ENCODE measurements at places on chromosomes 1 and 21.

DNA sequence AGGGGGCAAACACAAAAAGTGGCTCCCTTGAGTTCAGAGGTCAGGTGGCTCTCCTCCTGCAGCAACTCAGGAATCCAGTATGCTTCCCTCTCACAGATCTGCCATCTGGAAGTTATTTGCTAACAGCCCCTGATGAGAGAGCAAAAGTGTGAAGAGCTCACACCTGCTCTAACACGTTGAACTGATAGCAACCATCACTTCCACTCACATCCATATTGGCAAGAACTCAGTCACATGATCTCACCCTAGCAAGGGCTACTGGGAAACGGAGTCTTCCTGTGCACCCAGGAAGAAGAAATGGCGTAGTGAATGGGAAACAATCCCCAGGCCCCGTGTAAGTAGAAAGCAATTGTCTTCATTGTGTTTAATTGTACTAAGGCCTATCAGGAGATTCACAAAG is 20.7 kb upstream of the SLC45A1 start:
- DNase-seq, result no peak

DNA sequence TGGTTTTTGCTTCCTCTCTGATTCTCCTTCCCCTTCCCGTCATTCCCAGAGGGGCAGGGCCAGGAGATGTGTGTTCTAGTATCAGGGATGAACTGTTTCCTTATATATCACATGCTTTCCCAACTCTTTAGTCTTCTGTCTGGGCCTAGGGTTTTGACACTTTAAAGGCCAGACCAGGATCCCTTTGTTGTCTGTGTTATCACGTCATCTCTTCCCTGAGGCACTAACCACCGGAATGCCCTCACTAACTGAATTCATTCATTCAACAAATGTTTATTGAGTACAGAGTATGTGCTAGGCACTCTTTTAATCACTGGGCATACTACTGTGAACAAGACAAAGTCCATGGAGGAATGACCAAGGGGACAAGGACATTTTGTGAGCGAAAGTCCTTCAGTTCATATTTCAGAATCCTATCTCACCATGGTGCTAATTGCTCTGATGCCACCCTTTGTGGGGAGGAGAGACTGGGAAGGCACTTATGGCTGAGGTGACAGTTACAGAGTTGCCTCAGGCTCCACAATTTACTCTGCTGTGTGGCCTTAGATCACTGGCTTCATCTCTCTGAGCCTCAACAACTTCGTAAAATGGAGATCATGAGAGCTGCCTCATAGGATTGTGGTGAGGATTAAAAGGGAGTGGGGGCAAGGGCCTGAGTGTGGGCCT is 12.0 kb upstream of the ZNF362 start:
- DNase-seq, result no peak

- no peak for DNase-seq
Observed at GRCh38 chr1:160904783-160905616, 20.0 kb upstream of the ITLN1 start.

GRCh38 chr21:21165063-21165645 is 166.9 kb downstream of the NCAM2 start:
- peak; percentile 21 for DNase-seq

- no peak for DNase-seq
Observed at GRCh38 chr1:159935719-159936272, 9.6 kb downstream of the IGSF9 start.

DNA sequence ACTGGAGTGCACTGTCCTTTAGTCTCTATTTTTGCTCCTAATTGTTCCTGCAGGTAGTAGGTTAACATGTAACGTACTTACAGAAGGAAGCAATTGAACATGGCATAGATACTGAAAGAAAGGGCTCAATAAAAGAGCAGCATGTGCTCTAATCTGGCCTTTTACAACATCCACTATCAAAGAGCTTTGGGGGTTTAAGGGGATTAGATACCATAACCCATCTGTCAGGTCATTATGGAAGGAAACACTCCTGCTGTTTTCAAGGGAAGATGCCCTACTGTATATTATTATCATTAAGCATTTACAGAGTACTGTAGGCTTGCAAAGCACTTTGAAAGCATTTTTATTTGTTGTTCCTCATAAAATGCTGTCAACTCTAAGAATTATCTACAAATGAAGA is 152.8 kb downstream of the TTLL7 start:
- DNase-seq, result no peak

DNA sequence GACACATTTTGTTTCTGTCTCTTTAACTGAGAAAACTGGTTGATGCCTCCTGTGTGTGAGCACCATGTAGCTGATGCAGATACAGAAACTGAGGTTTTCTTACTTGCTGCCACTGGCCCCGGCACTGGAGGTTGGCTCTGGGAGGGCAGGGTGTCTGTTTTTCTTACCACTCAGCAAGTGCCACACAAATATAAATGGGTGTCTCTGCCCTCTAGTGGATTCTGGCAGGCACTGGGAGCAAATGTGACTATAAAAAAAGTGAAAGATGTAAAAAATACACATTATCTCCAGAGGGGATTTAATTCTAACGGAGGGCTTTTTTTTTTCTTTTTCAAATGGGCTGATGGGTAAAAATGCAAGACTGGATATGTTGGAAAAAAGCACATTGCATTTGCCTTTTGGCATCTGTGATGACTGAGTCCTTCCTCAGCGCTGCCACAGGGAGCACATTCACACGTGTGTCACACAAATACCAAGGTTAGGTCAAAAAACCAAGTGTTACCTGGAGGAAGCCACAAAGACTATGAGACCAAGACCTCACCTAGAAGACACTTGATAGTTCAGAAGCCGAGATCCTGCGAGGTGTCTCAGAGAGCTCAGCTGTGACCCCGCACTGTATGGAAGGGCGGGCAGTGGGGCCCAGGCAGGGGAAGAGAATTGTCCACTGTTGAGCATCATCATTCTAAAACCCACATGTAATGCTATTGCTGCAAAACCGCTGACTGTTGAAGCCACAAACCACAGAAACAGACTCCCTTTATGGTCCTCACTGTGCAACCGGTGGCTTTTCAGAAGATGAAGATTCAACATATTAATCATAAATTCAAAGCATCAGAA is 18.9 kb downstream of the PGBD2 start:
- DNase-seq, result no peak

GRCh38 chr1:203649999-203650836 is 23.6 kb downstream of the ATP2B4 start:
- DNase-seq, result peak; percentile 46

DNA sequence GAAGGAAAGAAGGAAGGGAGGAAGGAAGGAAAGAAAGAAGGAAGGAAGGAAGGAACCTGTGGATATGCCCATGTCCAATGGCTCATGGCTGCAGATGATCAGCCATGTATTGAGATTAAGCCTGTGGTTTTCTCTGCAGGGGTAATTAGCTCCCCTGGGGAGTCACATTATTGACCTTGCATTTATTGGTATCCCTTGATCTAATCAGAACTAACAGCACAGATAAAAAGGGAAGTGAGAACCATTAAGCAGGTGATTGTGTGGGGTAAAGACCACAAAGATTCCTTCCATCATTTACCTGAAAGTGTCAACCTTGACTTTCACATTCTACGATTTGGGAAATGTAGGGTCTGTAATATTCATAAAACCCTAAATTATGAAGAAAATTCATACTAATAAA is 390.7 kb downstream of the BRINP2 start:
- DNase-seq, result no peak

GRCh38 chr1:69175053-69175452 is 392.7 kb upstream of the LRRC7 start:
- no peak for DNase-seq

DNA sequence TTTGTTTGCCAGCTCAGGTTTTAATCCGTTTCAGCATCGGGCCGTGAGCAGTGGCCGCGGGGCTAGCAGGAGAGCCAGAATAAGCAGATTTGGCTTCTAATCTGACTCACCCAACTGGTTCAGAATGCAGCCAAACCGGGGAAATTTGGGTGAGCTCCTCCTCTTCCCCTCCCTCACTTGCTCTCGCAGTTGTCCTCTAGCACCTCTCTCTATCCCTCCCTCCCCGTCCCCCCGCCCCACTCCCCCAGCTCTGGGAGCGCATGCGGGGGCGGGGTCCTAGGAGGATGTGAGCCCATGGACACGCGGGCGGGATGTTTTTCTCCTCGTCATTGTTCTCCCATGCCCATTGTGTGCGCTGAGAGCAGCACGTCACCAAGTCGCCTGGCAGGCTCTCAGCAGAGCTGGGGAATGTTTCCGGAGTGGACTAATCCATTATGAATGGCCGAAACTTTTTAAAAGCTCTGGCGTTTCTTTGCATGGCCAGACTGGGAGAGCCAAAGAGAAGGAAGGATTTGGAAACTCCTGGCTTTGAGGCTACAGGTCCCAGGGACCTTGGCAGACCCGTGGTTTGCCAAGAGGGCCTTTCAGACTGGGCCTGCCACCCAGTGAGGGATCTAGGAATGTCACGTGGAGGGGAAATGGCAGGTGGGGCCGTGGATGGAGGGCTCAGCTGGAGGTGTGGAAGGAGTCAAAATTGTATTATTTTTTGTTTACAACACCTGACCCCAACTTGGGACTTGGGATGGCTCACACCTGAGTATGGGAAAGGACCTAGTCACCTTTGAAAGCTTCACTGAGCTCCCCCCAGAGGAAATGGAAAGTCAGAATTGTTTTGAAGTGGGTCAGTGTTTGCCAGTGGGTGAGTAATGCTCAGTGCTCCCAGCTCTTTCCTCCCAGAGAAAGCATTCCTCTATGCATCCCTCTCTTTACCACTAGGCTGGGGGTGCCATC is 39.2 kb downstream of the CDK18 start:
- DNase-seq, result peak; percentile 79

Measured in left kidney (tissue), 8 donors.